ENCODE measurements at places on chromosomes 3 and 15. TPM values are rescaled to one million over a fixed set of nuclear protein-coding genes. Genes with fewer than 3 reads are reported as not detected.

The ATP11B gene
- 30.0 TPM for total RNA-seq

- no peaks in the 10 kb centered on the region for H3K4me1 ChIP-seq
- no peaks in the 10 kb centered on the region for H3K27me3 ChIP-seq
- no peaks in the 10 kb centered on the region for H3K36me3 ChIP-seq
These were observed 274.7 kb upstream of the UBE2E2 start for GRCh38 chr3:22928216-22929110.

DNA sequence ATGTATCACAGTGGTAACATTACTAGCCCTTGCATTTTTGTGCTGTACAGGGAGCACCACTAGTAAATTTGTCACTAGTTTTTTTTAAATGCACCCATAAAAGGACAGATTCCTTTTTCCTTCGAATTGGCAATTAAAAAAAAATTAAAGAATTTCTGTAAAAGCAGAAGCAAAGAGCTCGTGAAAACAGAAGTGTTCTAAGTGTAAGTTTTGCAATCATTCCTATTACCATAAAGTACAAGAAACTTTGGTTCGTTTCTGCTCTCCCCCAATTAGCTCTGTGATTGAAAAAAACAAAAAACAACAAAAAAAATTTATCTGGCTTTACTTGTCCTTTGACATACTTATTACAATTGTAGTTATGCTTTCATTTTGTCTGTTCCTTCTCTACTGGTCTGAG is 5.3 kb downstream of the SERP1 start:
- peaks cover 20% of the 10 kb centered on the region for H3K36me3 ChIP-seq
- no peak for DNase-seq
- no peak overlapping the region for H3K27ac ChIP-seq
- H3K27me3 ChIP-seq = no peaks in the 10 kb centered on the region

GRCh38 chr15:59350421-59350732 is 22.3 kb downstream of the MYO1E start:
- H3K27ac ChIP-seq = peak overlapping the region; percentile 19
- peaks cover 37% of the 10 kb centered on the region for H3K4me1 ChIP-seq
- no peak for DNase-seq

The ALDH1L1 gene
- 0.90 TPM for total RNA-seq

DNA sequence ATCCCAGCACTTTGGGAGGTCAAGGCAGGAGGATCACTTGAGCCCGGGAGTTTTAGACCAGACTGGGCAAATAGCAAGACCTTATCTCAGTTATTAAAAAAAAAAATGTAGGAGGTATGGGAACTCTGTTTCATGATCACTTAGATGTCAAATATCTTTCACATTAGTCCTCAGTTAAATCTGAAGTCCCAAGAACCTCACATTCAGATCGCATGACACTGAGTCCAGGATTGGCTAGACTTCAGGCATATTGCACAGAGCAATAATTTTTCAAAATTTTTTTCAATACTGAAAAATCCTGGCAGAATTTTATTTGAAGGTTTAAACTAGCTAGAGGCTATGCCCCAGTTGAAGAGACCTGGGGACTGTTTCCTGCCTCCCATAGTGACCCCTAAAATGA is 56.3 kb upstream of the ZNF148 start:
- H3K4me1 ChIP-seq = no peaks in the 10 kb centered on the region
- DNase-seq = no peak
- no peak overlapping the region for H3K4me3 ChIP-seq
- no peak overlapping the region for H3K27ac ChIP-seq

DNA sequence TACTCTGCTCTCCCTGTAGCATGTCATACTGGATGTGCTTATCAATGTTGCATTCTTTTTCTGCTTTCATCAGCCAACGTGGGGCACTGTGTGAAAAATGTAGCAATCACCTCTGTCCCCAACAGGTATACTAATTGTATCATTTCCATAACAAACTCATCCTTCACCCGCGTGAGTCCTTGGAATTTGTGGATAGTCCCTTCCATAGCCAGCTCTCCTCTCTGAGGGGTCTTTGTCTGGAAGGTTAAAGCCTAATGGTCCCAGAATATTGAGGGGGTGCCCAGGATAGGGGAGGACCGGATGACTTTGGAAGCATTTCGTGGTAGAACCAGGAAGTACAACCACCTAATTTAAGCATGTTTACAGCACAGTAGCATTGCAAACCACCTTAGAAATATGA is 124.6 kb downstream of the FOXB1 start:
- peak overlapping the region; percentile 39 for H3K4me3 ChIP-seq
- H3K27ac ChIP-seq = no peak overlapping the region
- no peaks in the 10 kb centered on the region for H3K27me3 ChIP-seq

DNA sequence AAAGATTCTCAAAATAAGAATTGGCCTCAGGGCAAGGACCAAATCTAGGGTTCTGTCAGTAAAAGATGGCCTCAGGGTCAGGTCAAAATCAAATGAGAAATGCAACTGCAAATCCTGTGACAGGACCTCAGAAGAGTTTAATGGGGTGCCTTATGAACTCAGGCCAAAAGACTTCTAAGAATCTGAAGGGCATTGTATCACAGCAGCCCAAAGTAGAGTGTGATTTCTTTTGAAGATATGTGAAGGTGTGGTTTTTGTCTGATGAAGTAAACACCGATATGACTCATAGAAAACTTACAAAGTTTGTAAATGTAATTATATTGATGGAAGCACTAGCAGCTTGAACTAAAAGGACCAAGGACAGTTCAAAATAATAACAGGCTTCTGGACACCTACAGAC is 966.1 kb downstream of the AGBL1 start:
- no peak for DNase-seq
- H3K4me1 ChIP-seq = no peaks in the 10 kb centered on the region
- no peaks in the 10 kb centered on the region for H3K27me3 ChIP-seq
- H3K36me3 ChIP-seq = no peaks in the 10 kb centered on the region

- H3K36me3 ChIP-seq = no peaks in the 10 kb centered on the region
- no peak for DNase-seq
- H3K27ac ChIP-seq = no peak overlapping the region
- no peak overlapping the region for H3K4me3 ChIP-seq
These were observed 625.6 kb upstream of the SGO1 start for GRCh38 chr3:20811631-20812030.

GRCh38 chr3:49171119-49171774 is at the start of gene KLHDC8B:
Gene KLHDC8B (plus strand): TSS chr3:49171598. CDS start chr3:49172770, 1,172 bp downstream.
- DNase-seq = peak; percentile 93
- H3K4me3 ChIP-seq = peak within 1 kb of the TSS; percentile 86
- no peak within 1 kb of the TSS for H3K27ac ChIP-seq

- H3K4me1 ChIP-seq = no peaks in the 10 kb centered on the region
- no peak for DNase-seq
- no peak overlapping the region for H3K27ac ChIP-seq
These were observed 30.6 kb downstream of the CRTC3 start for GRCh38 chr15:90560229-90560776.

The BLM gene
- 43.4 TPM for total RNA-seq

- H3K36me3 ChIP-seq = no peaks in the 10 kb centered on the region
- H3K4me3 ChIP-seq = no peak overlapping the region
- H3K27ac ChIP-seq = no peak overlapping the region
These were observed 578.3 kb downstream of the EPHA3 start for GRCh38 chr3:89685731-89686130.

DNA sequence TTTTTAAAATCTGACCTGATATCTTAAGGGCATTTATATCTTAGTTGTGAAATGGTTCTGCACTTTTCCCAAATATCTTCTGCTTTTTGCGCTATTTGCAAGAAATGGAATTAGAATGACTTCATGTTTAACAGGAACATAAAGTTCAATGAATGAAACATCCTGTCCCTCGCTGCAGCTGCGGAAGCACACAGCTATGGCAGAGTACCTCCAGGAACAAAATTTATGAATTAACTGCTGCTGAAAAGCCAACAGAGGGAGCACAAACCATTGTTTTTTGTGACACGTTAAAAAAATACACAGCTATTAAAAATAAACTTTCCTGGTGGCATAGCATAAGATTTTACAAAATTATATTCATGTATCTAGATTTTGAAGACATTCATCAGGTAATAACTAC is 404.4 kb upstream of the MDFIC2 start:
- DNase-seq = no peak
- no peaks in the 10 kb centered on the region for H3K27me3 ChIP-seq
- H3K27ac ChIP-seq = no peak overlapping the region
- no peaks in the 10 kb centered on the region for H3K4me1 ChIP-seq
- no peak overlapping the region for H3K4me3 ChIP-seq

DNA sequence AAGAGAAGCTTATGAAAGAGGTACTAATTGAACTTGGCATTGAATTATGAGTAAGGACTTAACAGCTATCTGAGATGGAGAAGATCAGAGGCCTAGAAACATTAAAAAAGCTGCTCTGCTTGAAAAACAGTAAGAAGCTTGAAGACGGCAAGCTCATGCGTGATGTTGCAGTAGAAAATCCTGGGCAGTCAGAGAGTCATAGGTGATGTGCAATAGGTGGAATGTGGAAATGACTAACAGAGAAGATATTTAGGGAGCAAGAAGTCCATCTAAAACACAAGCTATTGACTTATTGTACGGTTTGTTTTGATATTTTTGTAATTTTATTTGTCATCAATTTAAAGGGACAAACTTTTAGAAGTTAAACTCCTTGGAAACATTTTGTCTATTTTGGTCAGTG is 1101.4 kb downstream of the ROBO2 start:
- no peaks in the 10 kb centered on the region for H3K36me3 ChIP-seq
- H3K4me1 ChIP-seq = no peaks in the 10 kb centered on the region
- no peak for DNase-seq
- no peak overlapping the region for H3K27ac ChIP-seq
- H3K4me3 ChIP-seq = no peak overlapping the region

DNA sequence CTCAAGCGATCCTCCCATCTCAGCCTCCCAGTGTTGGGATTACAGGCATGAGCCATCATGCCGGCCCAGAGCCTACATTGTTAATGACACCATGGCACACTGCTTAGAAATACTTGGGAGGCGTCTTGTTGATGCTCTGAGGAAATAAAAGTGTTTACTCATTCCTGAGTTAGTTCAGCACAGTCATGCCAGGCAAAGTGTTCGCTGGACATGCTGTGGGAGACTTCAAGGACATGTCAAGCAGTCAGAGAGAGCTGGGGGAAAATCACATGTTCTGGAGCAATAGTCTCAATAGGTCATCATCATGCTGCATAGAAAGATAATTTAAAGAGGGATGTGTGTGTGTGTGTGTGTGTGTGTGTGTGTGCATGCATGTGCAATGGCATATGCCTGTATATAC is 37.5 kb downstream of the TTC23 start:
- H3K36me3 ChIP-seq = peaks cover 8% of the 10 kb centered on the region
- no peaks in the 10 kb centered on the region for H3K27me3 ChIP-seq
- H3K27ac ChIP-seq = no peak overlapping the region
- H3K4me3 ChIP-seq = no peak overlapping the region
- H3K4me1 ChIP-seq = no peaks in the 10 kb centered on the region

The NUP210 gene
- total RNA-seq = 48.8 TPM

GRCh38 chr3:57006179-57006657 is 54.2 kb upstream of the SPATA12 start:
- no peak overlapping the region for H3K27ac ChIP-seq
- H3K4me3 ChIP-seq = no peak overlapping the region
- H3K27me3 ChIP-seq = no peaks in the 10 kb centered on the region
- no peaks in the 10 kb centered on the region for H3K36me3 ChIP-seq

- H3K27me3 ChIP-seq = no peaks in the 10 kb centered on the region
- H3K36me3 ChIP-seq = no peaks in the 10 kb centered on the region
- H3K27ac ChIP-seq = no peak overlapping the region
- no peak for DNase-seq
These were observed 692.7 kb upstream of the SGO1 start for GRCh38 chr3:20878691-20879090.

All from H9 (cell line).